ENCODE measurements at places on chromosomes 1 and 21. TPM values are rescaled to one million over a fixed set of nuclear protein-coding genes. Genes with fewer than 3 reads are reported as not detected.

C1orf87 gene
- not detected for total RNA-seq

CADM3 gene
- total RNA-seq: 0.30 TPM

SUSD4 gene
- under 0.01 TPM for total RNA-seq

OPTC gene
- not detected for total RNA-seq

BTBD8 gene
- 3.9 TPM for total RNA-seq

KIF26B gene
- 71.3 TPM for total RNA-seq

SLC5A3 gene
- 71.6 TPM for total RNA-seq

S100A3 gene
- 1.4 TPM for total RNA-seq

FAM110D gene
- not detected for total RNA-seq

NPL gene
- total RNA-seq: 1.2 TPM

EDARADD gene
- not detected for total RNA-seq

TRIM63 gene
- not detected for total RNA-seq

FAM163A gene
- total RNA-seq: 0.05 TPM

OR2T35 gene
- not detected for total RNA-seq

S100A16 gene
- total RNA-seq: 351 TPM

EDN2 gene
- not detected for total RNA-seq

DFFB gene
- 10.5 TPM for total RNA-seq

PEAR1 gene
- total RNA-seq: 13.6 TPM

IL19 gene
- not detected for total RNA-seq

C1orf226 gene
- total RNA-seq: 0.83 TPM

PLA2G2C gene
- not detected for total RNA-seq

MMP23B gene
- 17.6 TPM for total RNA-seq

UBR4 gene
- total RNA-seq: 205 TPM

KCNE2 gene
- not detected for total RNA-seq

NBPF6 gene
- not detected for total RNA-seq

CCDC27 gene
- total RNA-seq: not detected

NCAM2 gene
- 56.1 TPM for total RNA-seq

CHI3L2 gene
- 0.89 TPM for total RNA-seq

TMEM269 gene
- not detected for total RNA-seq

TPRG1L gene
- 26.9 TPM for total RNA-seq

TMEM35B gene
- 49.3 TPM for total RNA-seq

RNU1-1 gene
- total RNA-seq: under 0.01 TPM

MAB21L3 gene
- total RNA-seq: not detected

DCST1 gene
- total RNA-seq: not detected

NFASC gene
- 10.1 TPM for total RNA-seq

ADAMTS4 gene
- 20.3 TPM for total RNA-seq

HSD3B1 gene
- not detected for total RNA-seq

RER1 gene
- 88.2 TPM for total RNA-seq

AGBL4 gene
- total RNA-seq: not detected

OLFML2B gene
- total RNA-seq: 1.5 TPM

MIGA1 gene
- total RNA-seq: 18.7 TPM

ARHGAP30 gene
- total RNA-seq: 0.05 TPM

LCE3D gene
- total RNA-seq: not detected

CFAP141 gene
- not detected for total RNA-seq

RIMS3 gene
- 0.09 TPM for total RNA-seq

SYT14 gene
- total RNA-seq: 0.89 TPM

TNNI3K gene
- not detected for total RNA-seq

EVA1B gene
- total RNA-seq: 84.0 TPM

SELL gene
- total RNA-seq: not detected

All from smooth muscle cell of the umbilical artery (primary cell).